Fibroblast of the aortic adventitia (primary cell): ENCODE measurements at places on chromosomes 11 and 22.
A peak's percentile ranks its signal among the peaks of the same experiment; 100 is the strongest.

DNA sequence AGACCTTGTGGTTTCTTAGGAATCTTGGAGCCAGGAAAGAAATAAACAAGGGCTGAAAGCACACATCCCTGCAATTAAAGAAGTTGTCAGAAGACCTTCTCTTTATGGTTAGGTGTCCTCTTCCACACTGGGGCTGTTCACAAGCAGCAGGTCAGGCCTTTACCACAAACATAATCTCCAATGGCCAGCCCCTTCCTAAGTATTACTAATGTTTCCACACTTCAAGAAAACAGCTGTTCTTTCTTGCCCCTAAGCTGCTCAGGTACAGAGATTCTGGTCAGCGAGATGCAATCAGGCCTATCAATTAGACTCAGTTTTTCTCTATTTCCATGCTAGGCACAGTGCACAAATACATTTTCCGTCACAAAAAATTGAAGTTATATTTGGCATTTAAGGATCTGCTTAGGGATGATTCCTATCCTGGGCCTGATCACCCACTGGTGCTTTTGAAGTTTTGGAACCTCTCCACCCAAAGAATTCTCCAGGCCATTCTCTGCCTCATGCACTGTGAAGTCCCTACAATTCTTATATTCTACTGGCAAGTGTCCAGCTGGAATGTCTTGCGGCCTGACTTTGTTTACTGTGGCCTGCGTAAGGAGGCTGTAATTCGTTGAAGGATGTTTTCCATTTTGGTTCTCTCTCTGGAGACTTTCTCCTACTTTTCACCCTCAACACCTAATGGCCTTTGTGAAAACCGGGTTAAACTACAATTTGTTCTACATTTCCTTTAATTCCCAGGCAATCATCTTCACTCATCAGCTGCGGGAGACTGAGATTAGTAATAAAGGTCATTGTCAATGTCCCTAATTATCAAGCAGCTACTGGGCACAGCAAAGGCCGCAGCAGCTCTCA, 5.1 kb downstream of the PRAME start:
- no peak for DNase-seq

GRCh38 chr11:89220684-89221339, 43.1 kb downstream of the TYR start:
- DNase-seq = no peak

DNA sequence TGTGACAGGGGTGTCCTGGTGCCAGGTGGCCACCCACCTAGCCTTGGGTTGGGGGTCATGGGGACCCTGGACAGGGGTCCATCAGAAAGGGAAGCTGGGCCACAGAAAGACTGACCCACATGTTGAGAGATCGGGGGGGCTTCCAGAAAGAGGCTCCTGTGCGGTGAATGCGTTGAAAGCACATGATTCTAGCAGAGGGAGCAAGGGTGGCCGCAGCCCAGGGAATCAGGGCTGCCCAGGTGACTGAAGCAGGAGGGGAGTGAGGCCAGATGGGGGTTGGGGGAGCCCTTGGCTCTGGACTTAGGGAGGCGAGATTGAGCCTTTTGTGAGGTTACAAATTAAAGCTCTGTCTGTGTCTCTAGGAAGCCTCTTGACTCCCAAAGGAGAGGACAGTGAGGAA, 80.7 kb downstream of the MORC2 start:
- DNase-seq = no peak

GRCh38 chr22:31488346-31488883, 1.2 kb downstream of the EIF4ENIF1 start:
- peak; percentile 1 for DNase-seq

DNA sequence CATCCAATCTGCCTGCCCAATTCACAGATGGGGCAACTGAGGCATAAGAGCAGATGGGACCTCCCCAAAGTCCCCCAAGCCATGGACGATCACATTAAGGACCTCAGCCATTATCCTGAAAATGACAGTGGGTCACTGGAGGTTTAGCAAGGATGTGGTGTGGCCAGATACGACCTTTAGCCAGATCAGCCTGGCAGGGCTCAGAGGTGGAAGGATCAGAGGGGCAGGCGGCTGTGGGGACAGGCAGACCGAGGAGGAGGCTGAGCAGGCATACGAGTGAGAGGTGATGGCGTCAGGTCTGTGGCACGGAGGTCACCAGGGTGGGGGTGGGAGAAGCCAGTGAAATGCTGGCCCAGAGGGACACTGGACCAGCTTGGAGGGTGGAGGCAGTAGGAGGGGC, 14.1 kb upstream of the TMPRSS6 start:
- DNase-seq = no peak

DNA sequence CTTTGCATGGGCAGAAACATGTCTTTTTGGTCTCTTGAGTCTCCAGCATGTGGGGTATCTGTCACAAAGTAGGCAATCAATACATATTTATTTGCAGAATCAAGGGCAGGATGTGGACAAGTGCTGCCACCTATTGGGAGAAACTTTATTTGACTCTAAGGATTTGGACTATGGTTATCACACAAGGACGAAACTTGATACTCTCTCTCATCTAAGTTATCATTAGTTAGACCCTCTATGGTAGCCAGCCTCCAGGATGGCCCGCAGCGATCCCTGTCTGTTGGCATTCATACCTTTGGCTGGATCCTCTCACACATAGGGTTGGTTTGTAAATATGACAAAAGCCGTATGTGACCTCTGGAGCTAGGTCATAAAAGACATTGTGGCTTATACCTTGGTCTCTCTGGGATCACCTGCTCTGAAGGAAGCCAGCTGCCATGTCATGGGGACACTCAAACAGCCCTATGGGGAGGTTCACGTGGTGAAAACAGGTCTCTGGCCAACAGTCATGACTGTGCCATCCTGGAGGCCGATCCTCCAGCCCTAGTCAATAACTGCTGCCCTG, 1.1 kb upstream of the FBXO7 start:
- DNase-seq = peak; percentile 82

DNA sequence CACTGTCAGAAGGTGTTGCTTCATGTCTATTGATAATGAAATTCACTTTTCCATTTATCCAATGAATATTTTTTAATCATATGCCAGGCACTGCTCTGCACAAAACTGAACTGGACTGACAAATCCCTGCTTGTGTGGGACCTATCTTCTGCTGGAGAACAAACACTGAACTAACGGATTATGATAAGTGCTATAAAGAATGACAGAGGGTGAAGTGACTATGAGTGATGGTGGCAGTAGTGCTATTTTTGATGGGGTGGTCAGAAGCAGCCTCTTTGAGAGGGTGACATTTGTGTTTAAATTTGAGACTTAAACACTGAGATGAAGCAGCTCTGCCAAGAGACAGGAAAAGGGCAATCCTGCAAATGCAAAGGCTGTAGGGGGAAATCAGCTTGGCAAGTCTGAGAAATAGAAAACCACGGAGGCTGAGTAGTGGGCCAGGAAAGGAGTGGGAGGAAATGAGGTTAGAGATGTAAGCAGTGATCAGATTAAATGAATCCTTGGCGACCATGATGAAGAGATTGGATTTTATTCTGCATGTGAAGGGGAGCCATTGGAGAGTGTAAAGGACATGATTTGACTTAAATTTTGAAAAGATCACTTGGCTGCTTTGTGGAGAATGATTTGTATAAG, 6.0 kb downstream of the TBCEL start:
- no peak for DNase-seq

- peak; percentile 15 for DNase-seq
Observed at GRCh38 chr11:92552942-92553341, 328.3 kb downstream of the FAT3 start.

- DNase-seq = no peak
Observed at GRCh38 chr11:1469287-1469910, 17.2 kb downstream of the MOB2 start.

- DNase-seq = peak; percentile 89
Observed at GRCh38 chr22:23790819-23791737, 4.3 kb downstream of the SMARCB1 start.

DNA sequence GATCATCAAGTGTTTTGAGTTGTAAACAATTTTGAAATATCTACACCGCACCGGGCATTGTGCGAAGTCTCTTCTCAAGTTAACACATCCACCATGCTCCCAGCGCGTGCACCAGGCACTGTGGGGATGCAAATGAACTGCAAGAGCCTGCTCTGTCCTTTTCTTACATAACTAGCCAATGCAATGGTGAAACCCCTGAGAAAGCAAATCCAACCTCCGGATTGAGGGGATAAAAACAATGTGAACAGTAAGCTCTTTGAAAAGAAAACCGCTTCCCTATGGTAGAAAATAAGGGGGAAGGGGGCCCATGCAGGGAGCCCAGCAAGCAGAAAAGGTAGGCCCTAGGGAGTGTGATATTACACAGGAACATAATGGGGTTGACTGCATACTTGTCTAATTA, 274.9 kb upstream of the MPPED2 start:
- DNase-seq = no peak
